ENCODE measurements at places on chromosomes 13 and 19.
A peak's percentile ranks its signal among the peaks of the same experiment; 100 is the strongest.

- no peak for DNase-seq
Measured at GRCh38 chr13:97976610-97977521, 23.4 kb downstream of the IPO5 start.

- no peak for DNase-seq
Measured at GRCh38 chr19:23795462-23795861, 36.8 kb upstream of the ZNF681 start.

GRCh38 chr19:28500982-28501630, 711.8 kb downstream of the UQCRFS1 start:
- DNase-seq: no peak

DNA sequence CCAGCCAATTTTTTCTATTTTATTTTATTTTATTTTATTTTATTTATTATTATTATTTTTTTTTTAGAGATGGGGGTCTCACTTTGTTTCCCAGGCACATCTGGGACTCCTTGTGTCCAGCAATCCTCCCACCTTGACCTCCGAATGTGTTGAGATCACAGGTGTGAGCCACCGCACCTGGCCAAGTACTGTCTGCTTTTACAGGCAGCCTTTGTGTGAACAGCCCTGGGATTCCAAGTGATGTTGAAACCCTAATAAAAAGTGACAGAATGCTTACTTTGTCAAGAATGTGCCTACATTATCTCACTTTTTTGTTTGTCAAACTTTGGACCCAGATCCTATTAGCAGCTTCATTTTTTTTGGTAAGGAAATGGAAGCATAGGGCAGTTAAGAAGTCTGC, 220.1 kb upstream of the EDNRB start:
- DNase-seq: no peak

- no peak for DNase-seq
Measured at GRCh38 chr13:89796196-89796595, 1551.3 kb upstream of the MIR17HG start.

GRCh38 chr13:46810440-46810839, 13.5 kb upstream of the ESD start:
- no peak for DNase-seq

GRCh38 chr19:4597975-4598671, 38.6 kb upstream of the SEMA6B start:
- no peak for DNase-seq

GRCh38 chr13:78194904-78195639, 276.4 kb upstream of the EDNRB start:
- DNase-seq: peak; percentile 10

GRCh38 chr13:32390048-32390447, 37.9 kb downstream of the N4BP2L1 start:
- DNase-seq: no peak

GRCh38 chr13:24038405-24038804, 122.1 kb upstream of the SPATA13 start:
- peak; percentile 25 for DNase-seq

GRCh38 chr13:30898678-30899241, 7.3 kb upstream of the MEDAG start:
- DNase-seq: peak; percentile 55

GRCh38 chr13:59337070-59337469, 826.7 kb downstream of the DIAPH3 start:
- no peak for DNase-seq

GRCh38 chr13:97279913-97280312, 57.8 kb downstream of the MBNL2 start:
- DNase-seq: no peak
